M059J (cell line): ENCODE measurements at places on chromosomes 1 and 21. TPM values are rescaled to one million over a fixed set of nuclear protein-coding genes. Genes with fewer than 3 reads are reported as not detected.
A peak's percentile ranks its signal among the peaks of the same experiment; 100 is the strongest.

DNA sequence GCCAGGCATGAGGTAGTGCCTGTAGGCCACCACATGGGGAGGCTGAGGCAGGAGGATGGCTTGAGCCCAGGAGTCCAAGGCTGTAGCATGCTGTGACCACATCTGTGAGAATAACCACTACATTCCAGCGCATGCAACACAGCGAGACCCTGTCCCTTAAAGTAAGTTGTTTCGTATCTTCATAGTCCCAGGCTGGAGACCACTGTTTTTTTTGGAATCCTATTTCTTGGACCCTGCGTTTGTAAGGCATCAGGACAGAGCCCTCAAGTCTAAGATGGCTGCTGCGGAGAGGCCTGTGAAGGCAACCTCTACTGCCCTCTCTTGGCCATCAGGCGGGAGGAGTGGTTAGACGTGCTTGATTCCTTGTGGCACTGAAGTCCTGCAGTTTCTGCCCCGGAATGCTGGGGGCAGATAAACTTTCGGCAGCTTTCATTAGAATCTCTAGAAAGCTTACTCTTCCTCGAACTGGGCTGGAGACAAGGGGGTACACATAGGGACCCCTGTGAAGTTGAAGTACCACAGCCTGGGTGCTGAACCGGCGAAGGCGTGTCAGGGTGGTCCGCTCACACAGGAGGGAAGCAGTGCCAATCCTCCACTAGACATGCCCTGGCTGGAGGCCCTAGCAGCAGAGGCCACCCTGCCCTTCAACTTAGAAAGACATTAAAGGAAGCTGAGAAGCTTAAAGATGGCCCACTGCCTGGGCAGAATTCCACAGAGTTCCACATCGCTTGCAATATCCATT, 36.6 kb downstream of the RABIF start:
- peak; percentile 60 for DNase-seq

- no peak for DNase-seq
Observed at GRCh38 chr1:18110968-18111367, 3.4 kb downstream of the IGSF21 start.

GRCh38 chr1:109531826-109532364, 7.8 kb upstream of the GPR61 start:
- DNase-seq, result no peak

DNA sequence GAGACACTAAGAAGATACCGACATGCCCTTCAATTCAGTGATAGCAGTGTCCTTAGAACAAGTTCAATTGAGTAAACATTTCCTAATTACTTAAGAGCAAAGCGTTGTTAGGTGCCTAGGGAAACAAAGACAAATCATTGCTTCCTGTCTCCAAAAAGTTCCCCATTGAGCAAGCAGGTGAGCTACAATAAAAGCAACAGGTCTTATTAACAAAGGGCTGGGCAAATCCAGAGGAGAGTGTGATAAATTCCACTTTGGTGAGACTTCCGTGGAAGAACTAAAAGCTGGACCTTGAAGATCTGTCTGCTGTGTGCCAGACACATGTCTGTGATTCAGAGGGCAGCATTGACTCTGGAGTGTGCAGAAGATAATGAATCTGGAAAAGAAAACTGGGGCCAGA, 1.9 kb upstream of the TUT4 start:
- DNase-seq, result no peak

GRCh38 chr1:47507881-47508701, 70.2 kb downstream of the FOXD2 start:
- peak; percentile 13 for DNase-seq

The SLC44A5 gene
- 0.12 TPM in 1 of 2 replicates, not detected in the other for total RNA-seq

GRCh38 chr1:172378109-172378760, 42.2 kb upstream of the C1orf105 start:
- no peak for DNase-seq

- no peak for DNase-seq
Observed at GRCh38 chr1:157958263-157958662, 35.2 kb upstream of the KIRREL1 start.

The FMOD gene
- total RNA-seq, result not detected in 2 replicates

The ARHGEF10L gene
- total RNA-seq, result 4.4 and 6.8 TPM in 2 replicates
